ENCODE measurements at places on chromosomes 2 and 18.

GRCh38 chr18:27520401-27520800 is 335.3 kb upstream of the CHST9 start:
- no peak for DNase-seq

GRCh38 chr2:121625953-121626352 is 23.3 kb downstream of the CLASP1 start:
- no peak for DNase-seq

- DNase-seq: no peak
Observed at GRCh38 chr2:156896294-156896693, 361.2 kb upstream of the GALNT5 start.

DNA sequence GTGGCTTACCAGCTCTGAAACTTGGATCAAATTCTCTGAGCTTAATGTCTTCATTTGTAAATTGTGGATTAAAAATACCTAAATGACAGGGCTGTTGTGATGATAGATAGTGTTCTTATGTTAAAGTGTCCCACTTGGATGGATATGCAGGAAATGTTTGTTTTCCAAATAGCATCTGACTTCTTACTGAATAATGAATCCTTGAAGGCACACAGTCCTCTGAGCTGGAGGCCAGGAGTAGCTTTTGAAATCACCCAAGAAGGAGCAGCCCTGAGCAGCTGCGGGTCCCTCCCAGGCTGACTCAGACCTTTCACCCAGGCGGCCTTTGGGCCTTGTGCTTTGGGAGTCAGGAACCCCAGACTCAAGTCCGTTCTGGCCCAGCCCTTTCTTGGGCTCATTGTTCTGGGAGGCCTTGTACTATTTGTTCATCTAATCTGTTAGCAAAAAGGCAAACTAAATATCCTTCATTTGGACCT is 173.0 kb upstream of the GATA6 start:
- no peak for DNase-seq

DNA sequence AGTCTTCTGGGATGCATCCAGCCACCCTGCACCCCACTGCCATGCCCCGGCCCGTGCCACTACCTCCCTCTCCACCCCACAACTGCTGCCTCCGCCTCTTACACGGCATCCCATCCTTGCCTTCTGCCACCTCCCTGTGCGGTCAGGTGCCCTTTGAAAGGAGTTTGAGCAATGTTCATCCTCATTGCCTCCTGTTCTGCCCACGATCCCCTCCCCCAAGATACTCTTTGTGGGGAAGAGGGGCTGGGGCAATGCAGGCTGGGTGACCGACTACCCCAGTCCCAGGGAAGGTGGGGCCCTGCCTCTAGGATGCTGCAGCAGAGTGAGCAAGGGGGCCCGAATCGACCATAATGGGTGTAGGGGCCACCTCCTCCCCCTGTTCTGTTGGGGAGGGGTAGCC is 8.4 kb downstream of the MFSD2B start:
- DNase-seq: no peak

All from activated naive CD8-positive, alpha-beta T cell treated with anti-CD3 and anti-CD28 coated beads, Interleukin-2, amount 50 U/mL, for 16 hours (primary cell).